ENCODE measurements at places on chromosomes 2 and 18.

GRCh38 chr2:65377556-65378192 is 54.7 kb downstream of the SPRED2 start:
- no peak for DNase-seq

DNA sequence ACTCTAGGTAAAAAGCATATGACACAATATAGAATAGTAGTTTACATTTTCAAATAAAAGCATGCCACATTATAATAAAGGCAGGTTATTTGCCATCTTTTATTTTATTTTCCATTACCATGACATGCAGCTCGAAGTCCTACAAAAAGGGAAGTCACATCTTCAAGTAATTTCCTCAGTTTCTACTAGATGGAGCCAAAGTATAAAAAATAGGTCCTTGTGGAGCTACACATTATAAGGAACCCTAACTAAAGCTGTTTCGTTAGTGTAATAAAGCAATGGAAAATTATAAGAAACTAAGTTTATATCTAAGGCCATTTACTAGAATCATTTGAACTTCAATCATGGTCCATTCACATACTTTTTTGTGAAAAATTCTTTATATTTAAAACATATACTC is 674.5 kb downstream of the KCNJ3 start:
- DNase-seq: no peak

GRCh38 chr2:25726522-25726921 is 53.1 kb upstream of the DTNB start:
- DNase-seq: no peak

DNA sequence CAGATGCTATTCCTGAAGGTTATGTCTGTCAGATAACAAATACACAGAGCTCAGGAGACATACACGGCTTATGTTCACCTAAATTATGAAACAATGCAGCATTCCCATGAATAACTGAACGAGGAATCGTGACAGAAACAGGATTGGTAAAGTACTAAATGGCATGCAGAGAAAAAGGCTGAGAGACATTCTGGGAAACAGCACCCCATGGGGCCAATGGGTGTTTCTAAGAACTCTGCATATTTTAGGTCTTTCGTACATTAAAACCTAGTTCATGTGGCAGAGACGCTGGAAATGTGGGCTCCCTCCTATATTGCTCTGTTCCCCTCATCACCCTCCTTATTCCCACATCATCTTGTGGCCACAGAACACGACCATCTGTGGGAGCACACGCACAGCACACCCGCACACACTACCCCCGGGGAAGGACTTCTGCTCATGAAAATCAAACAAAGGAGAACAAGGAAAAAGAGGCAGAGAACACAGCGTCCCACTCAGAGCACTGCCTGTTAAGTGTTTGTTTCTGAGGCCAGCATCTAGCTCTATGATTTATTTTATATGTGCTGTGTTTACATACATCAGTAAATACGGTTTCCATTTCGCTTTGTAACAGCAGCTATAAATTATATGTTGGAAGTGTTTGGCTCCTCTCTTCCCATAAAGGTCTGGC is 143.6 kb downstream of the AFF3 start:
- DNase-seq: no peak

GRCh38 chr18:67217551-67218166 is 298.9 kb downstream of the DSEL start:
- peak; percentile 44 for DNase-seq

Data from GM12864 (cell line).